ENCODE measurements at places on chromosomes 7 and 10. TPM values are rescaled to one million over a fixed set of nuclear protein-coding genes. Genes with fewer than 3 reads are reported as not detected.

GRCh38 chr10:58778966-58779365, 266.3 kb downstream of the BICC1 start:
- H3K27me3 ChIP-seq = no peaks in the 10 kb centered on the region
- no peak overlapping the region for H3K4me3 ChIP-seq
- DNase-seq = no peak
- no peak overlapping the region for H3K27ac ChIP-seq
- H3K4me1 ChIP-seq = peaks cover 4% of the 10 kb centered on the region
- H3K36me3 ChIP-seq = no peaks in the 10 kb centered on the region

- H3K4me3 ChIP-seq = no peak overlapping the region
- no peaks in the 10 kb centered on the region for H3K27me3 ChIP-seq
- no peak for DNase-seq
- no peaks in the 10 kb centered on the region for H3K36me3 ChIP-seq
- no peak overlapping the region for H3K27ac ChIP-seq
These were observed 4.5 kb downstream of the CELF2 start for GRCh38 chr10:11022213-11022612.

GRCh38 chr10:88028654-88029053, 165.2 kb downstream of the PTEN start:
- H3K27me3 ChIP-seq = no peaks in the 10 kb centered on the region
- no peak overlapping the region for H3K27ac ChIP-seq
- peaks cover 4% of the 10 kb centered on the region for H3K4me1 ChIP-seq
- no peak for DNase-seq
- H3K36me3 ChIP-seq = no peaks in the 10 kb centered on the region

DNA sequence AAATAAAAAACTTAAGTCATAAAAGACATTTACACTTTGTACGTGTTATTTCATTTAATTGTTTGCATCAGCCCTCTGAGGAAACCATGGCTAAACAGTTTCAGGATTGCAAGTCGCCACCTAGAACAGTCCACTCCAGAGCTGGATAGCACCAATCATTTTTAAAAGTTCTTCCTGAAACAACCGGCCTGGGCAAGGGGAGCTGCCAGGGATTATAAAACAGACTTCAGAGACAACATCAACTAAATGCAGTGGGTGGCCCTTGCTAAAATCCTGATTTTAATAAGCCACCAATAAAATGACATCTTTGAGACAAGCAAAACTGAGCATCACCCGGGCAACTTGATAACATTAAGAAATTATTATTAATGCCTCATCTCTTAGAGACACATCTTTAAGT, 13.5 kb downstream of the DLG5 start:
- no peaks in the 10 kb centered on the region for H3K36me3 ChIP-seq
- H3K4me3 ChIP-seq = no peak overlapping the region
- H3K27me3 ChIP-seq = no peaks in the 10 kb centered on the region
- no peak overlapping the region for H3K27ac ChIP-seq

GRCh38 chr7:17907014-17907413, 33.3 kb downstream of the SNX13 start:
- no peaks in the 10 kb centered on the region for H3K36me3 ChIP-seq
- H3K27ac ChIP-seq = no peak overlapping the region
- H3K4me3 ChIP-seq = no peak overlapping the region
- no peaks in the 10 kb centered on the region for H3K27me3 ChIP-seq
- H3K4me1 ChIP-seq = no peaks in the 10 kb centered on the region
- DNase-seq = no peak

Gene SLC18A3
- not detected for total RNA-seq

All from esophagus squamous epithelium (tissue), 5 donors.